ENCODE measurements at places on chromosomes 5 and 9. TPM values are rescaled to one million over a fixed set of nuclear protein-coding genes. Genes with fewer than 3 reads are reported as not detected.

DNA sequence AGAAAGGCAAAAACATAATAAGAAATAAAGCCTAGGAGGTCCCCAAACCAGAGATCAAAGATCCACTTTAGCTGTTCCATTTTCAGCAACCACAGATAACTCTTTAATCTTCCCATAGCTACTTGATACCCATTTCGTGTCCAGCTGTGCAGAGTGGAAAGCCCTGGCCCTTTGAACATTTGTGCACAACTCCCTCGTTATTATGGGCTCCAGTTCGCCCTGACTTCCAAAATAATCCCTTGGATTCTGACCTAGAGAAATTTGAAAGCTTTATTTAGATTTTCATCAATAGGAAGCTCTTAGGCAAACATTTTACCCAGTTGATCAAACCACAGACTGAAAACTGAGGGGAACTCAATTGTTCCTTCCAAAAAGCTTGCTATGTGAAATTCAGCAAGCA lies 4.8 kb downstream of the MYOT start:
- DNase-seq = no peak

- DNase-seq = no peak
Observed at GRCh38 chr5:12883395-12883794, 979.1 kb upstream of the CTNND2 start.

Gene CCL28
- 1.0 TPM for total RNA-seq

Gene IL5
- total RNA-seq = not detected

Gene CCDC192
- total RNA-seq = not detected

Gene SCGB3A1
- total RNA-seq = not detected

Gene IFNE
- total RNA-seq = 12.4 TPM

DNA sequence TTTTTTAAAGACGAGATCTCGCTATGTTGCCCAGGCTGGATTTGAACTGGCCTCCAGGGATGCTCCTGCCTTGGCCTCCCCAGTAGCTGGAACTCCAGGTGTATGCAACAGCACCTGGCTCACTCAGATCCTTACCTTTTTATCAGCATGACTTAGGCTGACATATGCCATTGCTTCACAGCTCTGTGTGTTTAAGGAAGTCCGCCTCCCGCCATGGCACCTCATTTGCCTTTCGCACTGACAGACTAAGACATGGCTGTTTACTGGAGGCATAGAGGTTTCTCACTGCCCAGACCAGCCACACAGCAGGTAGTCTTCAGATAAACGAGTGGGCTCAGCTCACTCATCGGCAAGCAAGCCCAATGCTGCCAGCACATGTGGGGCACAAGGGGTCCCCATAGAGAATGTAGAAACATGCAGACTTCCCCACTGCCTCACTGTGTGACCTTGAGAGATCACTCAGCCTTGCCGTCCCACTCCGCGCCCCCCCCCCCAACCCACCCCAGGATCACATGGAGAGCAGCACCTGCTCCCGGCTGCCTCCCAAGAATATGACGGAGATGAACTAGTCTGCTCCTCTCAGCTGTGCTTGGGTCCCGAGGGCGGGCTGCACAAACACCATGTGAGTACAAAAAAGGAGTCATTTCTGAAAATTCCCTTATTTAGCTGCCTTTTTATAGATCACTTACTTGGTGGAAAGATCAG lies 62.8 kb downstream of the DCP2 start:
- DNase-seq = no peak

- DNase-seq = peak; percentile 7
Observed at GRCh38 chr5:138179277-138179857, 455 bp downstream of the KIF20A start.

- DNase-seq = peak; percentile 54
Observed at GRCh38 chr9:109497226-109498153, 617 bp downstream of the PTPN3 start.

- no peak for DNase-seq
Observed at GRCh38 chr5:103019804-103020203, 100.1 kb downstream of the GIN1 start.

DNA sequence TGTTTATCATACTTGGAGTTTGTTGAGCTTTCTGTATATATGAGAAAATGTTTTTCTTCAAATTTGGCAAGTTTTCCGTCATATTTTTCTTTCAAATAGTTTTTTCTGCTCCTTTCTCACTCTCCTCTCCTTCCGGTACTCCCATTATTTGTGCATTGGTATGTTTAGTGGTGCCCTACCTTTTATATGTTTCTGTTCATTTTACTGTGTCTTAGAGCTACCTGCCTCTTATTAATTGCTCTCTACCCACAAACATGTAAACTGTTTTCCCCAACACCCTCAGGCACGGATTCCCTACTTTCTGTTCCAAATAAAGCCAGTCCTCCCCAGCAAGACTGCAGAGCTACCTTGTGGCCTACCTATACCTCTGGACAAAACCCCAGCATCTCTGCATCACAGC lies 60.6 kb upstream of the S1PR3 start:
- DNase-seq = no peak

GRCh38 chr5:63613442-63613841 lies 348.8 kb downstream of the HTR1A start:
- DNase-seq = peak; percentile 18

DNA sequence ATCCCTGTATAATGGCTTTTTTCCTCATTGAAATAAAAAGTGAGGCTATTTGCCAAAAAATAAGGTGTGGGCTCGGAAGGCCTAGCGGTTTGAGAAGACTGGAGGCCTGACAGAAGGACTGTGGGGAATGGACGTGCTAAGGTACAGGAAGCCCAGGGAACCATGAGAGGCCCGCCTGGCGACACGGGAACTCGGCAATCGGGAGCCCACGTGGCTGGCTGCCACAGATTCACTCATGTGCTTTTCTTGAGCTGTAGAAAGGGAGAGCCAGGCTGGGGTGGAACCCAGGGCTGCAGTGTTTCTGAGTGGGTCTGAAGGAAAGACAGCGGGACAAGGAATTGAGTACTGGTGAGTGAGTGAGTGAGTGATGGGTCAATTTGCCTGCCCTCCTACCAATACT lies 11.9 kb upstream of the DDX41 start:
- DNase-seq = no peak

DNA sequence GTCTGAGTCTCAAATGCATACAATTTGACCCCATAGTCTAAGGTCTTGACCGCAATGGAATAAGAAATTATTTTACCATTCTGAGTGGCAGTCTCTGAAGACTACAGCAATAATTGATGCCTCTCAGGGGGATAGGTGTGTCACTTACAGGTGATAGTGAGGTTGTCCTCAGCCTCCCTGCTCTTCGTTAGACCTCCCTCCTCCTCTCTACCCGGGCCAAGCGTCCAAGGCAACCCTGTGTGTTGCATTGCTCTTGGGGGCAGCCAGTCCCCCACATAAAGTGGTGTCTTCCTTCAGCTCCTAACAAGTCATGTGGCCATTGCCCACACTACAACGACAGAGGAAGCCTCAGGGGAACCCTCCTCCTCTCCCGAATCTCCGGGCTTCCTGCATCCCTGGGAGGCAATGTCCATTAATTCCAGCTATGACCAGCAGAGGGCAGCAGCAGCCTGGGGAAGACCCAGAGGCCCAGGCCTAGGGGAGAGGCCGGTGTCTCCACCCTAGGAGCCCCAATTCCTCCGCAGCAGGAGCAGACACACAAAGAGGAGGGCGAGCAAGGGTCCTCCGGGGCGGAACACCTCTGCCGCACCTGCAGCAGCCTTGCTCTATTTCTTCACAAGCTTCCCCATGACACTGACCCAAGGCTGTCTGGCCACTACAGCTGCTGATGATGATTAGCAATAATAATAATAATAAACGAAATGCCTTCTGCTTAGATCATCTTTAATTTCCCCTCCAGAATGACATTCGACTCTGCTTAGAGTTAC lies 134.8 kb downstream of the KCNIP1 start:
- peak; percentile 28 for DNase-seq

Gene RORB
- total RNA-seq = under 0.01 TPM

Gene SLC6A19
- total RNA-seq = not detected

DNA sequence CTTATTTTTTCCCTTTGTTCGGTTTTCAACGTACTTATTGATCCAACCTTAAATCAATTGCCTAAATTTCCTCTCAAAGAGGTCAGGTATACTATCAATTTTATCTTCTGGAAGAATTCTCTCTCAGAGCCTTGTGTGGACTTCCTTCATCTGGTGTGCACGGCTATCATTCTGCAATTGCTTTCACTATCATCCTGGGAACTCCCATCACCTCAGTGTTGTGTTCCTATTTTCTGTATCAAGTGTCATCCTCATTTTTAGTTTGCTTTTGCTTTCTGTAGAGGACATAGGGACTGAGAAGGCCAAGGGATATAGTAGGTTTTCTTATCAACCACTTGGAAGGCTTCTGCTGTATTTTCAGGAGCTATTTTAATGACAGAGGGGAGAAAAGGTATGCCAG lies 11.3 kb downstream of the STOM start:
- DNase-seq = no peak

Data from bronchial epithelial cell (primary cell).